Dermis blood vessel endothelial cell (primary cell): ENCODE measurements at places on chromosomes 3 and 15. TPM values are rescaled to one million over a fixed set of nuclear protein-coding genes. Genes with fewer than 3 reads are reported as not detected.

Gene RHOV
- 0.17 TPM in 1 of 2 replicates, not detected in the other for total RNA-seq

Gene ROPN1
- not detected in 2 replicates for total RNA-seq

Gene GPR27
- not detected in 2 replicates for total RNA-seq

Gene NFKBIZ
- 15.2 and 31.8 TPM in 2 replicates for total RNA-seq

Gene COL6A5
- total RNA-seq = not detected in 2 replicates
